ENCODE measurements at places on chromosomes 5 and 9.

DNA sequence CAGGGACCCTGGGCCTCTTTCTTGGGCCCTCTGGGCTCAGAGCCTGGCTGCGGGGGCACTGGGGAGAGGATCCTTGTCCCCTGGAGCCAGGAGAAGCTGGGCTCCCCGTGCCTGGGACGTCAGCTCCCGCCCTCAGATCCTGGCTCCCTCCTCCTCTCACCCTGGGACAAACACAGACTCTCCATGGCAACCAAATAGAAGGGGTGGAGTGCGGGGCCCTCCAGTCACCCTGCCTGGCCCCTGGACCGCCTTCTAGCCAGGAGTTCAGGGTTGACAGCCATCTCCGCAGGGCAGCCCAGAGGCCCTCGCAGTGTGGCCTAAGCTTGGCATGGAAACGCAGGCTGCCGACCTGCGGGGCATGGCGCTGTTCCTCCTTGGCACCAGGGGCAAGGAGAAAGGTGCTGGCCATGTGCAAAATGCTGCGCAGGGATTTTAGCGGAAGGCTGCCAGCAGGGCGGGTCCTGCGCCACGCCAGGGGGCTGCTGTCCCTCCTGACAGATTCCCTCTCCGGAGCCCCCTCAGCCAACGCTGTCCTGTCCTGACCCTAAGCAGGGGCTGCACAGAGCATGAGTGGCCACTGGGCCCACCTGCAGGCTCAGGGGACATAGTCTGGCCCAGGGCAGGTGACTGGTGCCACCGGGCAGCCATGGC is 1.0 kb downstream of the ZDHHC11 start:
- no peak for DNase-seq

DNA sequence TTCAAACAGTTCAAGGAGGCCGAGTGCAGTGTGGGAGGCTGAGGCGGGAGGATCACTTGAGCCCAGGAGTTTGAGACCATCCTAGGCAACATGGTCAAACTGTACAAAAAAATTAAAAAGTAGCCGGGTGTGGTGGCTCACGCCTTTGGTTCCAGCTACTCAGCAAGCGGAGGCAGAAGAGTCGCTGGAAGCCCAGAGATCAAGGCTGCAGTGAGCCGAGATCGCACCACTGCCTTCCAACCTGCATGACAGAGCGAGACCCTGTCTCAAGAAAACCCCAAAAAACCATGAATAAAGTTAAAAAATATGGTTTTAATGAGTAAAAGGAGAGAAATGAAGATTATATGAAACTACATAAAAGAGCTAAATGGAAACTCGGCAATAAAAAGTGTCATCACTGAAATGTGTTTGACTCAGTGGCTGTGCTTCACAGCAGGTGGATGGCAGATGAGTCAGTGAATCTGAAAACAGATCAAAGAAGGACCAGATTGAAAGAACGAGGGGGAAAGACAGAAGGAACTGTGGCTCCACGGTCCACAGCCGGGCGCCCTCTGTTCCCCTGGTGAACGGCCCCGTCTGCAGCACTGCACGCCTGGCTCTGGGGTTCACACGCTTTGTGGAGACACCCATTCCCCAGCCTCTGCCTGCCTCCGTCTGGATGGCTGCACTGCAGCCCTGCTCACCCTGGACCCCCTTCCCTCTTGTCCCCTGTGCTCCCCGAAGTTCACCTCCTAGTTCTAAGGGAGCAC is 25.1 kb downstream of the EXD3 start:
- no peak for DNase-seq

DNA sequence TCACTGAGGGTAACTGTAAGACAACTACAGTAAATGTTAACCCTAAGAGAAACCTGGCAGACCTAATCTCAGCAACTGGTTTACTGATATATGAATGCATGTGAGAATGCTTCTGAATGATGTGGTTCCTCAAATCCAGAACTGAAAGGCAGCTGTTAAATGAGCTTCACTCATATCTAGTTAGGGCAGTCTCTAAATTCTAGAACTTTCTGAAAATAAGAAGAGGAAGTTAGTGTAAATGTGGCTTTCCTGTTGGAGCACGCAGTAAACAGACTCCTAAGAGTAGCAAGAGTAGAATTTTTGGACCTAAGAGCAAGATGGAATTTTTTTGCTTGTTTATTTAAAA is 117.9 kb upstream of the KCNN2 start:
- no peak for DNase-seq

- no peak for DNase-seq
These were observed 35.1 kb downstream of the SKIC3 start for GRCh38 chr5:95519681-95520080.

DNA sequence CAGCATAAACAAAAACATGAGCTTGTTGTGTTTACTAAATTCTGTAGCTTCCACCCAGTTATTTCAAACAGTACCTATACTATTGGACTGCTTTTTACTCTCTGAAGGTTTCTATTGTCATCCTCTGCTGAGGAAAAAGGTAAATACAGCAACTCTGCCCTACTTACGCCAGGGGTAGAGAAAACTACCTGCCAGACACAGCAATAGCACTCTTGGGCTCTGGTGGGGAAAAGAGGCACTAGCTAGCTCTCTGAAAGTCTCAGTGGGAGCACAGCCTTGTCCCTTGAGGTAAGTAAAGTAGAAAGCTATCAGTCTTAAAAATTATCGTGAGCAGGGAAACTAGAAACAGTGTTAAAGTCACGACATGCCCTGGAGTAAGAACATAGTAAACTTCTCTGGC is 3.7 kb downstream of the HCN1 start:
- no peak for DNase-seq

GRCh38 chr5:14143841-14144585 is 871 bp downstream of the TRIO start:
- no peak for DNase-seq

DNA sequence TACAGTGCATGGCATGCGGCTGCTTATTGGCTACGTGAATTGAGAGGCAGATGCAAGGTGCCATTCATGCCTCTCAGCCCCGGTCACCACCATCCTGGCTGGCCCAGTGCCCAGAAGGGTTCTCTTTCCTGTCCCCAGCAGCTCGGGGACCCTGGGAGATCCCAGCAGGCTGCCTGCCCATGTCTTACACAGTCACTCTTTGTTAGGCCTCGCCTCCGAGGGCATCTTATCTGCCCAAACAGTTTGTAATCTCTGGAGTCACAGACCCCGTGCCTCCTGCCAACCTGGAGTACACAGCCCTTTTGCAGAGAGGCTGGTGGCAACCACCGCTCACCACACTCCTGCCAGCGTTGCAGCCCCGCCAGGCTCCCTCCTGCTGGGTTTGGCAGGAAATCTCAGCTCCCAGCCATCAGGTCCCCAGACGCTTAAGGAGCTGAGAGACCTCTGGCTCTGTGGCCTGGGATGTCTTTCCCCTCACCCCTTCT is 7.0 kb upstream of the AK1 start:
- peak; percentile 85 for DNase-seq

DNA sequence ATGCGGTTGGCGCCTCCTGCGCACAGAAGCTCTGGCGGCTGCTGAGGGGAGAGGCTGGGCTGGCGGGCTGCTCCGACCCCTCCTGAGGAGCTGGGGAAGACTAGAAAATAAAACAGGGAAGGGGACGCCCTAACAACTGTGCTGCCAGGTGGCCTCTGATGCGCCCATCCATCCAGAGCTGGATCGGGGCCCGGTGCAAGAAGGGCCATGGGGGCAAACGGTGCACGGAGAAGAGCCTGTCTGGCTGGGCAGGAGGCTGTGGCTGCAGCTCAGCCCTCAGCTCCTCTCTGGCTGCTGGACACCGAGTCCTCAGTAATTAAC is 21.0 kb upstream of the MRNIP start:
- no peak for DNase-seq

DNA sequence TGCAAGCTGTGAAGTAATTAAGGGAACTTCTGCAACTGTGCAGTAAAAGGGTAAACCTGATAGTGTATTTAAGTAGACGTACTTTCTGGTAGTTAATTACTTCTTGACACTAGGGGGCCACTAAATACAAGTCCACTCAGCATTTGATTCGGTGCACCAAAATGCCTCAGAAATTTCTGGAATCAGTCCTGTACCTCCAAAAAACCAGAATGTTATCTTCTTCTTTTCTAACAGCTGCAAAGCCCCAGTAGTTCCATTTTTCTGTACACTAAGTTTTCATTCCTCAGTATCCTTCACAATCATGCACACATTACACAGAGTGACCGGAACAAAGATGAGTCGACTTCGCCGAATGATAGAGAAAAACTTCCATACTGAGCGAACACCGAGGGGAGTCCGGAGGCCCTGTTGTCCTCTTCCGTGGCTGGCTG is 484 bp downstream of the GFM2 start:
- peak; percentile 1 for DNase-seq

DNA sequence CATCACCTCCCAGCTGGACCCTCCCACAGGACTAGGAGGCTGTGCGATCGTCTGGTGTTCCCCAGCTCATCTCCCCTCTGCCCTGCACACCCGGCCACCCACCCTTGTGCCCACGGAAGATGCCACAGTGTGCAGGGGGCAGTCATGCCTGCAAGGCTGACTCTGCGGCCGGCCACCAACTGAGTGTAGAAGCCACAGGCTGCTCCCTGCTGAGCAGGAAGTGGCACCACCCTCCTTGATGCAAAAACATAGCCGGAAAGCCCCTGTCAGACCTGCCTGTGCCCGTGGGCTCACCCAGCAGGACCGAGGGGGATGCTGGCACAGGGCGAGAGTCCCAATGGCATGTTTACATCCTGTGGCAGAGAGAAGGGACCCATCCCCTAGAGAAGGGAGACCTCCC is 40.3 kb upstream of the SLC12A7 start:
- DNase-seq: no peak

- DNase-seq: no peak
These were observed 20.9 kb downstream of the DDX4 start for GRCh38 chr5:55758714-55759113.

GRCh38 chr5:126998201-126998631 is 32.1 kb downstream of the MARCHF3 start:
- no peak for DNase-seq

DNA sequence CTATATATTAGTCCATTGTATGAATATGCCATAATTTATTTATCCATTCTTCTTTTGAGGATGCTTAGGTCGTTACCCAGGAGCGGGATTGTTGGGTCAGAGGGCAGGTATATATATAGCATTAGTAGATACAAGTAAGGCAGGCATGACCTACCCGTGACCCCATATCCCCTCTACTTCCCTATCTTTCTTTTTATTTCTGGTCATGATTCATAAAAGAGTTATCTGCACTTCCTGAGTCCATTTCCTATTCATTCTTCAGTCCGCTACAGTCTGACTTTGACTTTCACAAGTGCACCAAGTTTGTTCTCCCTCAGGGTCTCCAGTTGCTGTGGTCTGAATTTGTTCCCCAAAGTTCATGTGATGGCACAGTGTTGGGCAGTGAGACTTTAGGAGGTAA is 6.9 kb downstream of the RHOBTB3 start:
- no peak for DNase-seq

DNA sequence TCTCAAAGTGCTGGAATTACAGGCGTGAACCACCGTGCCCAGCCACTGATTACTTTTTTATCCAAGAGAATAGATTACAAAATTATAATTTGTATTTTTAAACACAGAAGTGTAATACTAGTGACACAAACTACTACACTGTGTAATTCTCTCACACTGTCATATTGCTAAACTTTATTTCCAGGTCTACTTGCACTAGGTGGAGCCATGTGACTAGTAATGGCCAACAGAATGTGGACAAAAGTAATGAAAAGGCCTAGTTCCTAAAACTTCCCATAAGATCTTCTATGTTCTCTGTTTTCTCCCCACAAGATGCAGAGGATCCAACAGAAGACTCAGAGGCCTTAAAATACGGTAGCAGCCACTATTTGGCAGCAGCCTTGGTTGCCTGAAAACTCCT is 27.3 kb downstream of the NADK2 start:
- DNase-seq: no peak

DNA sequence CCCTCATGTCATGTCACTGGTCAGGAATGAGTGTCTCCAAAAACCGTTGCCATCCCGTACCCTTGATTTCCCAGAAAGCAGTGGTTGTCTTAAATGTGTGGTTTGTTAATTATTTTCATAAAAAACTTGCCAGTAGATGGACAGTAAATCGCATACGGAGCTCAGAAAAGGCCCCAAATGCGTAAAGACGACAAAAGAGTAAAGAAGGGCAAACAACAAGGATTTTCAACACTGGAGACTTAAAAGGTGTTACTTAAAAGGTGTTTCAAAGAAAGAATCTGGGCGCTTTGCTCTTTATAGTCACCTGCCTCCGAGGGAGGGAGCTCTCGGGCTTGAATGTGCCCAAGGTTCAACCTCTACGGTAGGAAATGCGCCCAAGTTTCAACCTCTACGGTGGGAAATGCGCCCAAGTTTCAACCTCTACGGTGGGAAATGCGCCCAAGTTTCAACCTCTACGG is 734 bp downstream of the KIF27 start:
- peak; percentile 6 for DNase-seq

DNA sequence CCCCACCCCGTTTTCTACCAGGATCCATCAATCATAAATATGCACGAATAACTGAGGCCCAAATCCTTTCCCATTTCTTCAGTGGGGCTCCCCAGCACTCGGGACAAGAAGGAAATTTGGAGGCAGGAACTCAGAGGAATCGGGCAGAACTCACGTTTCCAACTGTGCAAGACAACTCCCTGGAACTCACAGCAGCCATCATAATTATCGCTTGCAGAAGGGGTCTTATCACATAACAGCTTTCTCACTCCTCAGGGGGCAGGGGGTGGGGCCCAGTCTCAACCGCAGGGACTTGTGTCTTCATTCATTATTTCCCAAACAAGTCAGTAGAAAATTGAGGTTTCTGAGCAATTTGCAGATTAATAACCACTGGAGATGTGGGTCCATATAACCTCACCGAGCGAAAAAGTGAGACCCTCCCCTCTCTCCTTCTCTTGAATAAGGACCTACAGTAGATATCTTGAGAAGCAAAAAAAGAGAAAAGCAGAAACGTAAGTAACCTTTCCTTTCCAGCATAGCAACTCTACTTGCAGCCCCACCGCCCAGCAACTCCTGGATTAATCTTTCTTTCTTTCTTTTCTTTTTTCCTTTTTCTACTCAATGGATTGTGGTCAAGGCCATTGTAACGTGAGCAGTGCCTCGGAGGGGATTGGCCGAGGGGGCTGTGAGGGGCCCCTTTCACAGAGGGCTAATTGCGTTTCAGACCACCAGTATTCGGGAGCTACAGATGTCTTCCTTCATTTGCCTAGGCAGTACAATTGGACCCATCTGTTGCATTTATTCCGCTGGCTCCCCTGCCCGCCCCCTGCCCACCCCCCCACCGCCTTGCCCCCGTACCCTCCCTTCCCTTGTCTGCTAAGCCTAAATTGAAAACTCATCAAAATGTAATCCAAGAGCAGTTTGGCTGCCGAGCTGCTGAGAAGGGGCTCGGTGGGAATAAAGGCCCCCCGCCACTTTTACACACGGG is 24.7 kb upstream of the TIFAB start:
- DNase-seq: no peak

DNA sequence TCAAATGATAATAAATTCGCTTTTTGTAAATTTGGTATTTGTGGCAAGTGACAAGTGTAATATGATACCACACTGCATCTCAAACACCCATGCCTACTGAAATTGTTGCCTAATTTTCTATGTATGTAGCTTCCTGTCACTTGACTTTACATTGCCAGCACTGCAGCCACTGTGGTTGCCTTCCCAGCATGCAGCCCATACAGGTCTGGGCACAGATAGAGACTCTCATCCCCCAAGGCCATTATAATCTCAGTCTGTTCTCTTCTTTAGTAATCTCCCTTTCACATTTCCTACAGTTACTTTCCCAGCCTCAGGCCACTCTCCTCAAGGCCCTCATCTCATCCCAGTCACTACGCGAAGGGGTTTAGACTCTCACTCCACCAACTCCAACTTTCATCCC is 1200.6 kb downstream of the PTPRD start:
- DNase-seq: no peak

- DNase-seq: no peak
These were observed 98.1 kb downstream of the RAPGEF6 start for GRCh38 chr5:131536850-131537448.

GRCh38 chr9:117772960-117773359 is 68.8 kb downstream of the TLR4 start:
- DNase-seq: no peak

All from DMS79 treated with DMSO at 0.1 percent for 48 hours (cell line).